NB4 (cell line): ENCODE measurements at places on chromosomes 7 and 10.
A peak's percentile ranks its signal among the peaks of the same experiment; 100 is the strongest.

DNA sequence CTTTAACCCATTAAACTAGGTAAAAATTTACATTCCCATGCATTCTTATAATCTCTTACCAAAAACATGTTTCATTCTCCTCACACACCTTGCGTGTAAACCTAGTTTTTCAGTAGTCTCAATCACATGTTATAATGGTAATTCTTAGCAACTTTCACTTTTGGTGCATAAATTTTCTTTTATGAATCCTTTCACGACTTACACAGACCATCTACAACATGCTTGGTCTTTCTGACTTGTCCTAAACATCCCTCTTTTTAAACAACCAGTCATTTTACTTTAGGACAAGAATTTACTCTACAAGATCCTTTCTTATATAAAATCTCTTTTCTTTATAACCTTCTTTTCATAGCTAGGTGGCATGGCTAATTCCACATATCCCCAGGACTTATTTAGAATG lies 25.8 kb downstream of the FBXL13 start:
- peak; percentile 42 for DNase-seq

- DNase-seq: no peak
Observed at GRCh38 chr7:51224811-51225595, 91.6 kb downstream of the COBL start.

GRCh38 chr7:55150709-55151451 lies 132.1 kb downstream of the EGFR start:
- DNase-seq: no peak

DNA sequence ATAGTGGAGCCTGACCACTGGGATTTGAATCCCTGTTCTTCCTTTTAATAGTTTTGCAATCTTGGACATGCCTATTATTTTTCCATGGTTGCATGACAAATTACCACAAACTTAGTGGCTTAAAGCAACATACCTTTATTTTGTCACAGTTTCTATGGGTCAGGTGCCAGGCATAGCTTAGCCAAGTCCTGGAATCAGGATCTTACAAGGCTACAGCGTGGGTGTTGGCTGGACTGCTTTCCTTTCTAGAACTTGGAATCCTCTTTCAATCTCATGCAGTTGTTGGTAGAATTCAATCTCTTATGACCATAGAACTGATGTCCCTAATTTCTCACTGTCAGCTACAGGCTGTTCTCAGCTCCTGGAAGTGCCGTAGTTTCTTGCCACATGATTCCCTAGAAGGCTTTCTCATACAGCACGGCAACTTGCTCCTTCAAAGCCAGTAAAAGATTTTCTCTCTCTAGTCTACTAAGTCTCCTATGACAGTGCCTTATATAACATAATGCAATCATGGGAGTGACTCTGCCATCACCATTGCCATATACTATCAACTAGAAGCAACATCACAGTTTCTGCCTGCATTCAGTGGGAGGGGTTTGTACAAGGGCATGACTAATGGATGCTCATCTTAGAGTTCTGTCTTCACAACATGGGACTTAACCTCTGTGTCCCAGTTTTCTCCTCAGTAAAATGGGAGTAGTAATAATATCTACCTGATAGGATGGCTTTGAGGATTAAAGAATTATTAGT lies 243.4 kb upstream of the FZD1 start:
- no peak for DNase-seq

DNA sequence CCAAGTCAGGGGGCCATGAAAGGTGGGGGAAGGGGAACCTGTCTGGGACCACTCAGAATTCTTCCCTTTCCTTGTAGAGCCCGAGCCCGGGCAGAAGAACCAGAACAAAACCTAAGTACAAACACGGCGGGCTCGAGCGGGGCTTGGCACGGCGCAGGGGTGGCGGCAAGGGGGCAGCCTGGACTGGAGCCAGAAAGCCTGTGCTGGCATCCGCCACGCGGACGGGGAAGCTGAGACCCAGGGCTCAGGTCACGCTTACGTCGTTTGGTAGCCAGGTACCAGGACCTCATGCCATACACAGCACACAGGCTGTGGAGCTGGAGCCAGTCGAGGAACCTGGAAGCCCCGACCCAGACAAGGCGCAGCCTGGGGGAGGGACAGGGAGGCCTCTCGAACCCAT lies 6.6 kb upstream of the GPER1 start:
- no peak for DNase-seq

GRCh38 chr7:112080978-112081377 lies 125.2 kb downstream of the DOCK4 start:
- peak; percentile 81 for DNase-seq

- no peak for DNase-seq
Observed at GRCh38 chr7:27165089-27165995, at the start of gene HOXA9. HOXA9 (minus strand) TSS chr7:27165537; CDS start chr7:27165457, 80 bp downstream.

DNA sequence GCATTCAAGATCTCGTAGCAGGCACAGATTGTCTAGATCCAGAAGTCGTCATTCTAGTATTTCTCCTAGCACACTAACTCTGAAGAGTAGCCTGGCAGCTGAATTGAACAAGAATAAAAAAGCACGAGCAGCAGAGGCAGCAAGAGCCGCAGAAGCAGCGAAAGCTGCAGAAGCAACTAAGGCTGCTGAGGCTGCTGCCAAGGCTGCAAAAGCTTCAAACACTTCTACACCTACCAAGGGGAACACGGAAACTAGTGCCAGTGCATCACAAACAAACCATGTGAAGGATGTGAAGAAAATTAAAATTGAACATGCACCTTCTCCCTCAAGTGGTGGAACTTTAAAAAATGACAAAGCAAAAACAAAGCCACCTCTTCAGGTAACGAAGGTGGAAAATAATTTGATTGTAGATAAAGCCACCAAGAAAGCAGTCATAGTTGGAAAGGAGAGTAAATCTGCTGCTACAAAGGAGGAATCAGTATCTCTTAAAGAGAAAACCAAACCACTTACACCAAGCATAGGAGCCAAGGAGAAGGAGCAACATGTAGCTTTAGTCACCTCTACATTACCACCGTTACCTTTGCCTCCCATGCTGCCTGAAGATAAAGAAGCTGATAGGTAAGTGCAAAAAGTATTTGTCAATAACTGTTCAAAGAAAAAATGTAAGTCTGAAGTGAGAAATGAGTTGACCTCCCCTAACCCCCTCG lies 37.7 kb downstream of the CDK13 start:
- DNase-seq: no peak

DNA sequence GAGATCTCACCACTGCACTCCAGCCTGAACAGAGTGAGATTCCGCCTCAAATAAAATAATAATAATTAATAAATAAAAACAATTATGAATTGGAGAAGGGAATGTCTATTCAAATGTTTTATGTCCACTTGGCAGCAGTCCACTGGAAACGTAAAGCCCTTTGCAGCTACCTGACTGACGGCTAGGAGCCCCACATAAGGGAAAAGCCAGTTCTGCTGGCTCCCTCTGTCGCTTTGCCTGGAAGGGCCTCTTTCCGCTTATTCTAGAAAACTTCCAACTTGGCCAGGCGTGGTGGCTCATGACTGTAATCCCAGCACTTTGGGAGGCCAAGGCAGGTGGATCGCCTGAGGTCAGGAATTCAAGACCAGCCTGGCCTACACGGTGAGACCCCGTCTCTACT lies 6.1 kb upstream of the TNS3 start:
- DNase-seq: no peak

GRCh38 chr7:31146030-31146429 lies 93.9 kb downstream of the ADCYAP1R1 start:
- no peak for DNase-seq

DNA sequence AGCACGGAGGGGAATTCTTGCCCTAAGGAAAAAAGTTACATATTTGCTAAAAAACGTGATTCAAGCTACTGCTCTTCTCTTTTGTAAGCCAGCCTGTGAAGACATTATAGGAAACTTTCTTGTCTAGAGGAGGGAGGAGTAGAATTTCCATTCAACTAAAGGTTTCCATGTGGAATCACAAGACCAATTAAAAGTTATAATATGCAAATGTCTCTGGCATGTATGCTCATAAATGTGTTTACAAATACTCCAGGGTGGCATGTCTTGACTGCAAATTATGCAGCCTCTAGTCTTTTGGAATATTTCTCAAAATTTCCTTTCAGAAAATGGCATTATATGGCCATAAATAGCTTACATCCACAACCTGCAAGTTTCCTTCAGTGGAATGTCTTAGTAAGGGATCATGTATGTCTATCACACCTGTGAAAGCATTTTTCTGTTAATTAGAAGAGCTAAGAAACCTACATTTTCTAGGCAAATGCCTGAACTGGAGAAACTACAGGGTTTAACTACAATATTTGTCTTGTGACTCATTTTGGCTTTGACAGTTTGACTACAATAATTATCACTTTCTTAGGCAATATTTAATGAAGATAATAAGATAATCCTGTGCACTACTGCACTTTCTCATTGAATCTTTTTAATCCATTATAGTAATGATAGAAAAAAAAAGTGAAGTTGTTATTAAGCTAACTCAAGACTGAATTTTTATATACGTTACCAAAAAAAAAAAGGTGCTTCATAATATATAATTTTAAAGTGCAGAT lies 111.1 kb upstream of the C10orf90 start:
- no peak for DNase-seq

- no peak for DNase-seq
Observed at GRCh38 chr10:18155321-18155720, 15.1 kb downstream of the CACNB2 start.

GRCh38 chr7:20267482-20267881 lies 50.3 kb upstream of the MACC1 start:
- DNase-seq: peak; percentile 53

- no peak for DNase-seq
Observed at GRCh38 chr7:82985144-82985802, 177.4 kb downstream of the PCLO start.

- DNase-seq: no peak
Observed at GRCh38 chr10:99875473-99875872, 93.0 kb downstream of the ABCC2 start.

GRCh38 chr7:101910991-101911799 lies 93.8 kb downstream of the CUX1 start:
- DNase-seq: no peak

- DNase-seq: no peak
Observed at GRCh38 chr10:88417387-88418030, 165.6 kb downstream of the RNLS start.

GRCh38 chr10:78861529-78862327 lies 207.0 kb upstream of the ZMIZ1 start:
- DNase-seq: no peak

GRCh38 chr10:119119400-119119799 lies 15.5 kb downstream of the DENND10 start:
- no peak for DNase-seq

DNA sequence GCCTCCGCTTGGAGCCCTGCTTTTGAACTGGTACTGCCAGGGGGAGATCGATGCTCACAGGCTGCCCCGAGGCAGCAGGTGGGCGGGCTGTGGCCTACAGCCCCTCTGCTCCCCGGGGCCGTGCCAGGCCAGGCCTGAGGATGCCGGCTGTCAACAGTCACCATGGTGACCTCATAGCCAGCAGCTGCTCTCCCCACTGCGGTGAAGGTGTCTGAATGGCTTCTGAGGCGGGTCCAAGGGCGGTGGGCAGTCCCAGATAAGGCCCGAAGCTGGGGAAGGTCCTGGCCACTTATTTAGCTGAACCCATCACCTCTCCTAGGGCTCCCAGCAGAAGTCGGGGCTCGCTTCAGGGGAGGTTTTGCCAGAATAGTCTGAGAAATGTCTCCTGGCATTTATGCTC lies 179.3 kb downstream of the ARHGAP12 start:
- DNase-seq: no peak
